Calu3 (cell line): ENCODE measurements at places on chromosomes 3 and 15.

DNA sequence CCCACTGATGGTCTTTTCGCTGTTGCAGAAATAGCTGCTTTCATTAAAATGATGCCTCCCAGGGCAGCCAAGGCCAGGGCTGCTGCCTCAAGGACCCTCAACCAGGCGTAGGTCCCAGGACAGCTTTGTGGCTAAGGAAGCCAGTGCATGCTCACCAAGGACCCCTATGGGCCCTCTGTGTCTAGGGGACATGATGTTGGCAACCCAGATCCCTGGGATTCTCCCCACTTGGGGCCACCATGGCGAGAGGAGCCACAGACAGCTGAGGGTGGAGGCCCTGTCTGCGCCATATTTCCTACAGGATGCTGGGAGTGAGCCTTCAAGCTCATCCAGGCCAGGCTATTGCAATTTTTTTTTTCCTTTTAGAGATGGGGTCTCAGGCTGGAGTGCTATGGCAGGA, 137.2 kb downstream of the CHSY1 start:
- no peak for DNase-seq

DNA sequence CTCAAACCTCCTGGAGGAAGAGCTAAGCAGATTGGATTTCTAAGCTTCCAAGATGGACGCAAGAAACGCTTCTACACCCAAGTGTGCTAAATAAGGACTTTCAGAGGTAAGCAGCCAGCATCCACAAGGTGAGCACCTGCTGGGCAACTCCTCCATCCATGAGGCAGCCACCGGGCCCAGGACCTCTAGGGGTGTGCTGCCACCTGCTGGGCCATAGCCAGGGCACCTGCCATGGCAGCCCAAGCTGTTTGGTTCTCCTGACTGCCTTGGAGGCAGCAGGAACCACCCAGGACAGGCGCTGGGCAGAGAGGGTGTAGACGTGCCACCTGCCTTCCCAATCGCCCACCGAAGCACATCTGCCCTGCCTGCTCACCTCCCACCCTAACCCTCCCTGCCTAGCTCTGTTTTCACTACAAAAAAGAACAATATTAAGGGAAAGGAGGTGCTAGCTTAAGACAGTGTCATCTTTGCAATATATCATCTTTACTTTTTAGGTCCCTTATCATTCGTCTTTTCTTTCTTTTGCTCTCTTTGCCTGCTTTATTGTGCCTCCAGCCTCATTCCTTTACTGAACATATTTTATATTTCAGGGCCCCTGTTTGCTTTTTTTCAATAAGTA, 12.9 kb downstream of the C15orf62 start:
- peak; percentile 85 for DNase-seq

DNA sequence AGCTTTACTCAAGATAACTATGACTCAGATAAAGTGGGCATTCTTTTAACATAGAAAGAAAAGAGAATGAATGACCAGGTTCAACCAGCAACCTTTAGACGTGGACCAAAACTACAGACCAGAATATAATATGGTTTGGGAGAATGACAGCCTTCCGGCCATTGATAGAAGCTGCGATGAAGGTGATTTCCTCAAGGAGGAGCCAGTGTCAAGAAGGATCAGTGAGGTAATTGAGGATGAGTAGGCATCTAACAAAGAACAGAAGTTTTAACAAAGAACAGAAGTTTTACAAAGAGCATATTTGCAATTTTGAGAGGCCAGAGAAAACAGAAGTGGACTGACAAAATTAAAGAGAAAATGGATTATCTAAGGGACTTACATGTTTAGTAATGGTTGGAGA, 289.0 kb upstream of the AGTR1 start:
- DNase-seq: no peak

- DNase-seq: no peak
Observed at GRCh38 chr3:73549051-73549600, 75.6 kb downstream of the PDZRN3 start.

- DNase-seq: no peak
Observed at GRCh38 chr3:71361334-71361890, 222.1 kb downstream of the FOXP1 start.

DNA sequence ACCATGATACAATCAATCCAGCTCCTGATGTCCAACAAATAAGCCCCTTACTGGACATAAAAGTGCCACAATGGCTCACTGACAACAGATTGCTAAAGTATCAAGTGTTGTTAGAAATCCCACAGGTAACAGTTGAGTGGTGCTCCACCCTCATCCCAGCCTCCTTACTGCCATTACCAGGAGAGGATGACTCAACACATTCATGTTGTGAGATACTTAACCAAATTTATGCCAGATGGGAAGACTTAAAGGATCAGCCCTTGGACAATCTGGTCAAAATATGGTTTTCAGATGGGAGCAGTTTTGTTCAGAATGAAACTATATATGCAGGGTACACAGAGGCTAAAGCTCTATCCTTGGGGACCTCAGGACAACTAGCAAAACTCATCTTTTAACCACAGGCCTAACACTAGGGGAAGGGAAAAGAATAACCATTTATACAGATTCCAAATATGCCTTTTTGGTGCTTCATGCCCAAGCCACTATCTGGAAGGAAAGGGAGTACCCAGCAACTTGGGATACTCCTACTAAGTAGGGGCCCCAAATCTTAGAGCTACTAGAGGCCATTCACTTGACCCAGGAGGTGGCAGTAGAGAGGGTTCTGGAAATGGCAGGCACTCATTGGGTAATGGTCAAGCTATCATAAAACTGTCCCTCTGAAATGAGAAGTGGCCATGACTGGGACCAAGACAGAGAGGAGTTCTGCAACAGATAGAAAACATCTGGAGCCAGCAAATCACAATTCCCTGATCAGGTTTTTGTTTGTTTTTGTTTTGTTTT, 6.9 kb upstream of the ZNF662 start:
- DNase-seq: no peak

- DNase-seq: no peak
Observed at GRCh38 chr3:123343296-123344174, 105.4 kb downstream of the ADCY5 start.

DNA sequence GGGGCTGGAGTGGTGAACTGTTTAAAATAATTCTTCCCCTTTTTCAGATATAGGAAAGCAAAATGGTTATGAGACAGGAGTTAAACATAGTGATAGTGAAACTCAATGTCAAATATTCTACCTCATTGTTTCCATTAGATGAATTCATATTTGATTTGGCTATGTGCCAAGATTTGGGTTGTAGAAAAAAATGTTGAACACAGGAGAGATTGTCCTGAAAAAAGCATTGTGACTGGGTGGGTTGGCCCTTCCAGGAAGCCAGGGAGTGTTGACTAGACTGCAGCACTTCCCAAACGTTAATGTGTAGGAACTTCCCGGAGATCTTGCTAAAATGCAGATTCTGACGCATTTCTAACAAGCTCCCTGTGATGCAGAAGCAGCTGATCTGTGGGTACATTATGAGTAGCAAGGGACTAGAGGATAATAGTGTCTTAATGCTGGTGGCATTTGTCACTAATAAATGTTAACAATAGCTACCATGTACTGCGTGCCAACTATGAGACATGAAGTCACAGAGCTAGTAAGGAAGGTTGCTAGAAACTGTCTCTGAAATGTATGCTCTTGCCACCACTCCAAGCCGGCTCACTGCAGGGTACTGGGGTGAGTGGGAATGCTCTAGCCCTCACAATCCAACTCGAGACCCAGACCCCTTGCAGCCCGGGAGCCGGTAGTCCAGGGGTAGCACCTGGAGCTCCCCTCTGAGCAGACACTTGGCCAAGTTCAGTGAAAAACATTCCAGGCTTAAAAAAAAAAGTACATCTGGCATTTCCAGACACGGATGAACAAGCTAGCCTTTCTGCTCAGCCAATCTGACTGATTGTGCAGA, 120.6 kb downstream of the CD47 start:
- peak; percentile 61 for DNase-seq

DNA sequence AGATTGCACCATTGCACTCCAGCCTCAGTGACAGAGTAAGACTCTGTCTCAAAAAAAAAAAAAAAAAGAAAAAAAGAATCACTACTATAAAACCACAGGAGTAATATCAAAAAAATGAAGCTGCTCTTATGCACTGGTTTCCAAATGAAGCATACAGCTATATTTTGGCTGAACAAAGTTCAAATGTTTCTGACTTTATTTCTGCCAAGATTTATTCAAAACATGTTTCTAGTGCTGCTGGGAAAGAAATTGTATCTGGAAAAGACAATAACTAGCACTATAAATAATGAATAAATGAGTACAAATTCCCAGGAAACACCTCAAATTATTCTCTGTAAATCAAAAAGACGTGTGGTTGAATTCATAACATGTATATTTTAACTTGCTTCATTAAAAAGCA, 102.5 kb upstream of the MME start:
- no peak for DNase-seq

DNA sequence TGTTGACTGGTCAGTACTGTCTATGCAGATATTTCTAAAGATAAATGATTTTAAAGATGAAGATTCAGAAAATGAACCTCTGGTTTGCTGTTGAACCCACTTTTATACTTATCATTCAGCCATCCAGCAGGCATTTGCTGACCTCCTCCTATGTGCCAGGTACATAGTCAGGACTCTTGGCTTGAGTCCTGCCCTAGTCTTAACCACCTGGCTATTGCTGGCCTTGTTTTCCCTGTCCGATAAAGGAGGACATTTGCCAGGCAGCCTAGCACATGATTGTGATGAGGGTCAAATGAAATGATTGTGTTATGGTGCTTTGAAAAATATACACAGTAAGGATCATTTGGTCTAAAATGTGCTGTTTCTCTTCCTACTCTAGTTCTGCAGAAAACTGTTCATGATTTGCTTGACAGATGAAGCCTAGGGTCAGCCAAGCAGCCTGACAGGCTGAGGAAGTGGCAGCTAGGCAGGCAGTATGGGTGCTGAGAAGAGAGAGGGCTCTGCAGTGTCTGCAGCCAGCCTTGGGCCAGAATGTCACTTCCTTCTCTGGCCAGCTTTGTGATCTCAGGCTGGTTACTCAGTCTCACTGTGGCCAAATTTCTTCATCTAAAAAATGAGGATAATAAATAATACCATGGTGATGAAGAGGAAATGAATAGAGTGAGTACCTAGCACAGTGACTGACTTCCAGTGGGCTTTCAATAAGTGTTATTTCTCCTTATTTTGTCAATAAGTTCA, 13.8 kb downstream of the EXOSC7 start:
- no peak for DNase-seq

GRCh38 chr15:63291507-63291906, 14.1 kb downstream of the APH1B start:
- no peak for DNase-seq

GRCh38 chr3:132569580-132569979, 27.5 kb upstream of the ACKR4 start:
- no peak for DNase-seq

DNA sequence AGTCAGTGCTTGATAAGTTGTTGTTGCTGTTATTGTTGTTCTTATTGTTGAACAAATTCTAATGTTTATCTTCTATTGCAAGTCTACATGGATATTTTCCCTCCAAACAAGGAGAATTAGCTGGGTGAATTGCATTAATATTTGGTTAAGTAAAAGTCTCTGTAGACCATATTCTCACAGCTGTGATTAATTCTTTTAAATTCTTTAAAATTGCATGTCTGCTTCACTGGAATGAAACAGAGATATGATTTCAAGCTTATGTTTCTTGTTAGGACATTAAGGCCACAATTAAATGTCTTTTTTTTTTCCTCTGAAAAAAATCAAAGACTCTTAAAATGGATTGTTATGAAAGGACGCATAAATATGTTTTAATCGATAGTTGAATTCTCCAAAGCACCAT, 153.4 kb downstream of the EBLN2 start:
- DNase-seq: no peak

DNA sequence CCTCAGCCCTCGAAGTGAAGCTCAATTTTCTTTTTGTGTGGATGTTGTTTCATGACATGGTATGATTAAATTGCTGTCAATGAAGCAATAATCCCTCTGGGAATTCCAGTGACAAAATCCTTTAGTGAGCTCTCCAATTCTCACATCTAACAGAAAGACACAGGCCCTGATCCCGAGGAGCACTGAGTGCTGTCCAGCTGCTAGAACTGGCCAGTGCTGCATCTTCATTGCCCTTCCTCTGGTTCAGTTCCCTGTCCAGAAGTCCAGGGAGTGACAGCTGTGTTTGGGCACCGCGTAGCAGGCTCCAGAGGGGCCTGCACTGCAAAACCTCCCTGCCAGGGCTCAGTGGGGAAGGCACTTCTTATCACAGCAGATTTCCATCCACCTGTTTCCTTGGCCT, 516.8 kb upstream of the ATP11B start:
- no peak for DNase-seq

DNA sequence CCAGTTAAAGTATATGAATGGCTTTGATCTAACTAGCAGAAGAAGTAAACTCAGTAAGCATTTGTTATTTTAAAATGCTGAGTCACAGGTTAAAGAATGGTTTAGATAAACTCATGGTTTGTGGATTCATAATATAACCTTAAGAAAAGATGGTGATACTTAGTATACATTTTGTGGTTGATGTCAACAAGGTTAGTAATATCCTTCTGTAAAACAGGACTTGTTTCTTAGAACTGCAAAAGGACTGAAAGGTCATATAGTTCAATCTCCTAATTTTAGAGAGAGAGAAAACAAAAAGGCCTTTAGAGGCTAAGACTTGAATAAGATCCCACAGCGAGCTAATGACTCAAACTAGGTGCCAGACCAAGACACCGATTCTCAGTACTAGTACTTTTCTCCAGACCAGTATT, 50.0 kb downstream of the STRIT1 start:
- DNase-seq: no peak

- no peak for DNase-seq
Observed at GRCh38 chr3:111595232-111595631, at the start of gene ZBED2. TSS of gene ZBED2 (minus strand) at chr3:111595346. CDS start at chr3:111594201, 1,145 bp downstream.

GRCh38 chr15:100075229-100075628, 266.5 kb downstream of the ADAMTS17 start:
- DNase-seq: no peak

DNA sequence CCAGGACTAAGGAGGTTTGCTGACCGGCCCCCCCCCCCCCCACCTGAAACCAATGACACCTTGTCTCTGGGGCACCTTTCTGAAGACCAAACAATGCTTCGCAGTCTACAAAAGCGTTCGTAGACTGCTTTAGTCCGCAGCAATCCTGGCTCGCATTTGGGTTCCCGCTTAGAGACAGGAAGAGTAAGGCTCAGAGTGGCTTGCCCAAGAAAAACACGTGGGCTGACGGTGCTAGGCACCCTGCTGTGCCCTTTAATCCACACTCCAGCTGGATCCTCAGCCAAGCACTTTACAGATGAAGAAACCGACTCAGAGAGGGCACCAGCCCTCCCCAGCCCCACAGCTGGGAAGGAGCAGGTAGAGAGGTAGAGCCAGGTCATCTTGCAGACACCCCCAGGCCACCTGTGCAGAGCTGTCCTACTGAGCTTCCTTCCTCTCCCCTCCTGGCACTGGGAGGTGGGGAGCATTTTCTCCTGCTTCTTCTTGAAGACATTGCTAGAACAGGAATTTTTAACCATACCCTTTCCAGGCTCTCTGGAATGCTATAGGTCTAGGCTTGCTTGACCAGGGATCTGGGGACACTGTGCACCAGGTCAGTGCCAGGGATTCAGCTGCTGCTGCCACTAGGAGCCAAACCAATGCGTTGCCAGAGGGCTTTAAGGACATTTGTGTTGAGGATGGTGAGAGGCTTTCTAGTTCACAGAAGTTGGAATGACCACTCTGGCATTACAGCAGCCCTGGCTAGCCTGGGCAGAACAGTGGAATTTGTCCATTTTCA, 1.0 kb upstream of the KLF15 start:
- DNase-seq: no peak
